Type B pancreatic cell (in vitro differentiated cells): ENCODE measurements at places on chromosomes 2 and 18. TPM values are rescaled to one million over a fixed set of nuclear protein-coding genes. Genes with fewer than 3 reads are reported as not detected.

GRCh38 chr2:23944527-23944926 is 4.3 kb downstream of the UBXN2A start:
- no peaks in the 10 kb centered on the region for H3K27me3 ChIP-seq
- DNase-seq, result no peak
- peak overlapping the region; percentile 23 for H3K4me3 ChIP-seq
- peaks cover 32% of the 10 kb centered on the region for H3K4me1 ChIP-seq
- H3K36me3 ChIP-seq, result peaks cover 24% of the 10 kb centered on the region
- peak overlapping the region; percentile 49 for H3K27ac ChIP-seq

GRCh38 chr2:21552981-21553380 is 429.2 kb downstream of the TDRD15 start:
- no peaks in the 10 kb centered on the region for H3K27me3 ChIP-seq
- H3K4me3 ChIP-seq, result no peak overlapping the region
- H3K4me1 ChIP-seq, result no peaks in the 10 kb centered on the region
- no peaks in the 10 kb centered on the region for H3K36me3 ChIP-seq
- no peak for DNase-seq
- H3K27ac ChIP-seq, result no peak overlapping the region

The STK39 gene
- 22.0 and 26.2 TPM in 2 replicates for total RNA-seq

GRCh38 chr2:151520976-151521375 is 111.3 kb downstream of the RIF1 start:
- H3K4me3 ChIP-seq, result no peak overlapping the region
- no peaks in the 10 kb centered on the region for H3K4me1 ChIP-seq
- DNase-seq, result no peak
- no peak overlapping the region for H3K27ac ChIP-seq
- no peaks in the 10 kb centered on the region for H3K27me3 ChIP-seq

DNA sequence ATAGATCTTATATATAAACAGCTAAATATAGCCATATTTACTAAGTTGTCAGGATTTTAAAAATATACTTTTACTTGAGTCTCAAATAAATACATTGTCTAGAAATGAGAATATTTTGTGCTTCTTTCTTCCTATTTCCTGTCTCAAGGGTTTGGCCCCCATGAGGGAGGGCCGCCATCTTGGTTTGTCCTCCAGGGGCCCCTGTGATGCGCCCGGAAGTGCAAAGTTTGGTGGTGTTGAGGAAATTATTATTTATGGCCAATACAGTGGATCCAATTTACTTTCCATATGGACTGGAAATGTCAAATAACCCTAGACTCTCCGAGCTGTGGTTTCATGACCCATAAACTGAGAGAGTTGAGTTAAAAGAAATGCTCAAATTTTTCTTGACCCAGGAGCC is 104.7 kb upstream of the OTOS start:
- no peaks in the 10 kb centered on the region for H3K36me3 ChIP-seq
- no peak overlapping the region for H3K27ac ChIP-seq
- DNase-seq, result no peak

The CHST9 gene
- total RNA-seq, result 8.0 and 9.9 TPM in 2 replicates

GRCh38 chr2:209556354-209556961 is 132.6 kb downstream of the MAP2 start:
- H3K4me1 ChIP-seq, result no peaks in the 10 kb centered on the region
- H3K27me3 ChIP-seq, result no peaks in the 10 kb centered on the region
- no peaks in the 10 kb centered on the region for H3K36me3 ChIP-seq
- no peak for DNase-seq

GRCh38 chr2:108968619-108969018 is 20.4 kb downstream of the EDAR start:
- no peak overlapping the region for H3K4me3 ChIP-seq
- DNase-seq, result no peak
- no peaks in the 10 kb centered on the region for H3K27me3 ChIP-seq

DNA sequence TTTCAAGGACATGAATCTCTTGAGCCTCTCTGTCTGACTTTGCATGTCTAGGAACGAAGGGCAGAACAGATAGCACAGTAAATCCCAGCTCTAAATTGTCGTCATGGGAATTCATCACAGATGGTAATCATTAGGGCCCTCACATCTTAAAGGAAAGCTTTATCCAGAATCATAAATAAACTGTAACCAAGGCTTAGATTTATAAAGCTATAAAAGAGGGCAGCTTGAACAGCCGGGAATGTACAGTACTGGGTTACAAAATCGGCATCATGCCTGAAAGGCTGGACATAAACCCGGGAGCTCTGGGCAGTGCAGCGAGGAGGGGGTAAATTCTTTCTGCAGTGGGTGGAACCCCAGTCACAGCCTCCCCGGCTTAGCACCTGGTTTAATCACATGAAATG is 144.4 kb downstream of the GFPT1 start:
- no peaks in the 10 kb centered on the region for H3K27me3 ChIP-seq
- H3K27ac ChIP-seq, result peak overlapping the region; percentile 13
- peaks cover 40% of the 10 kb centered on the region for H3K36me3 ChIP-seq
- no peak for DNase-seq

The CPO gene
- 0.24 and 0.51 TPM in 2 replicates for total RNA-seq

DNA sequence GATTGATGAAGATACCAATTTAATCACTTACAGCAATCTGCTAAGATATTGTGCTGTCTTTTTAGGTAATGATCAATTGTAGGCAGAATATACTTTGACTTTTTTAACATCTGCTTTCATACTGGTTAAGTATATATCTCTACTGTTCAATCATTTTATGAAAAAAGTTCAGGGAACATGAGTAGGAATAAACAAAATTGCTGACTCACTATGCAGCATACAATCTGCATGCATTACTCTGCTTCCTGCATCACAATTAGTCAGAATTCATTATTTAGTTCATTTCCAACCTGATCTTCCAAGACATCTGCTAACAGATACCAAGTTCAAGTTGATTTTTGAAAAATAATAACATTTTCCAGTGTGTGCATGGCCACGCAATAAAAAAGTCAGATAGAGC is 1430.4 kb upstream of the LRRTM1 start:
- no peak overlapping the region for H3K4me3 ChIP-seq
- no peak for DNase-seq
- no peaks in the 10 kb centered on the region for H3K36me3 ChIP-seq

The FBXO48 gene
- total RNA-seq, result 1.00 and 2.0 TPM in 2 replicates

DNA sequence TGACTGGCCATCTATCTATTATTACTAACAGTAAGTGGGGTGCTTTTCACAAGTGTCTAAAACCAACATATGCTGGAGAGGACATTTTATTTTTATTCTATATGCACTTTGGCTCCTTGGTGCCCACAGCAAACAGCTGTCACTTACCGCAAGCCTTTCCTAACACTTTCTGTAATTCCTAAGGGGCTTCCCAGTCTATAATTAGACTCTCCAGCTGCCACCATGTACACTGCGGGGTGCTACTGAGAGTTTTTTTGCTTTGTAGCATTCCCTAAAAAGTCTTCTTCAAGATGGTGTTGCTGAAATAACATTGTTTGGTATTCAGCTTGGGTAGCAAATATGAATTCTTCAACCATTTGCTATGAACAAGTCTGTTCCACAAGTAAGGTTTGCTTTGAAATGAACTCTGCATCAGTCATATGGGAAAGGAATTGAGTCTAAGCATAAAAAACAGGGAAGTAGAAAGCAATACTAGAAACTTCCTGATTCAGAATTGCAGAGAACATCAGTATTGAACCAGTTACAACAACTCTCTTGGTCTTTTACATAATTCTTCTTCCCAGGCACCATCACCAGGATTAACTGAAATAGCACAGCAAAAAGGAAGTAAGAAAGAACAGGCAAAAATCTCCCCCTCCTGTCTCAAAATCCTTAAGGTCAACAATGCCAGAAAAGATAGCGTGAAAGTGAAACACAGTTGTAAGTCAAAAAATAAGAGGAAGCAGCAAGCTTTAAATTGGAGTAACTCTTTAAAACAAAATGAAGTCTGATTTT is 28.6 kb downstream of the EPB41L3 start:
- H3K27me3 ChIP-seq, result no peaks in the 10 kb centered on the region
- no peak overlapping the region for H3K4me3 ChIP-seq
- DNase-seq, result no peak
- H3K36me3 ChIP-seq, result no peaks in the 10 kb centered on the region
- no peak overlapping the region for H3K27ac ChIP-seq
- peaks cover 49% of the 10 kb centered on the region for H3K4me1 ChIP-seq

- H3K36me3 ChIP-seq, result no peaks in the 10 kb centered on the region
- DNase-seq, result no peak
- H3K4me3 ChIP-seq, result no peak overlapping the region
- no peak overlapping the region for H3K27ac ChIP-seq
Measured at GRCh38 chr2:181123798-181124231, 143.4 kb downstream of the UBE2E3 start.

- H3K4me3 ChIP-seq, result no peak overlapping the region
- peaks cover 9% of the 10 kb centered on the region for H3K4me1 ChIP-seq
- no peaks in the 10 kb centered on the region for H3K27me3 ChIP-seq
- no peak overlapping the region for H3K27ac ChIP-seq
Measured at GRCh38 chr18:70429847-70430500, 141.1 kb downstream of the SOCS6 start.

DNA sequence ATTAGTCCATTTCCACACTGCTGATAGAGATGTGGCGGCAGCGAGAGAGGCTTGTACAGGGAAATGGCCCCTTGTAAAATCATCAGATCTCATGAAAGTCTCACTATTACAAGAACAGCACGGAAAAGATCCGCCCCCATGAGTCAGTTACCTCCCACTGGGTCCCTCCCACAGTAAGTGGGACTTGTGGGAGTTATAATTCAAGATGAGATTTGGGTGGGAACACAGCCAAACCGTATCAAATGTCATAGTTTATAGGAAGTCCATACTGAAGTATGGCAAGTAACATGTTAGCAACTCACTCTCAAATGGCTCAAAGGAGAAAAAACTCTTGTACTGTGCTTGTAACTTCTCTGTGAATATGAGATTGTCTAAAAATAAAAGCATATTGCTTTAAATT is 56.1 kb downstream of the FARP2 start:
- H3K4me3 ChIP-seq, result no peak overlapping the region
- peaks cover 19% of the 10 kb centered on the region for H3K4me1 ChIP-seq
- H3K27me3 ChIP-seq, result no peaks in the 10 kb centered on the region
- H3K27ac ChIP-seq, result no peak overlapping the region

DNA sequence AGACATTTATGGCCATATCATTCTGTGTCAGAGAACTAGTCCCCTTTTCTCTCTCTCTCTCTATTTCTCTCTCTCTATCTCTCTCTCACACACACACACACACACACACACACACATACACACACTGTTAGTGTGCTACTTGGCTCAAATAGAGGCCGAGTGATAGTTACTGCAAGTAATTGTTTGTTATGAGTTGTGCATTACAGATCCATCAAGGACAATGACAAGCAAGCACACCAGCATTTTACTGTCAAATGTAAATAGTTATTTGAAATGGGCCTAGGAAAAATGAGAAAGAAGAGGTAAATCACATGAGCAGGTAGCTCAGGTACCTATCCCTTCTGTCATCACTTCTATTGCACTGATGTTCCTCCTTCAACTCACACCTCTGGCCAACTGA is 122.4 kb upstream of the CDH7 start:
- H3K27ac ChIP-seq, result no peak overlapping the region
- H3K4me3 ChIP-seq, result no peak overlapping the region
- no peaks in the 10 kb centered on the region for H3K27me3 ChIP-seq
- H3K4me1 ChIP-seq, result no peaks in the 10 kb centered on the region

GRCh38 chr2:211598238-211598637 is 940.4 kb downstream of the ERBB4 start:
- no peaks in the 10 kb centered on the region for H3K27me3 ChIP-seq
- H3K4me1 ChIP-seq, result peaks cover 5% of the 10 kb centered on the region
- no peaks in the 10 kb centered on the region for H3K36me3 ChIP-seq

The FKBP7 gene
- total RNA-seq, result 7.2 and 34.1 TPM in 2 replicates

DNA sequence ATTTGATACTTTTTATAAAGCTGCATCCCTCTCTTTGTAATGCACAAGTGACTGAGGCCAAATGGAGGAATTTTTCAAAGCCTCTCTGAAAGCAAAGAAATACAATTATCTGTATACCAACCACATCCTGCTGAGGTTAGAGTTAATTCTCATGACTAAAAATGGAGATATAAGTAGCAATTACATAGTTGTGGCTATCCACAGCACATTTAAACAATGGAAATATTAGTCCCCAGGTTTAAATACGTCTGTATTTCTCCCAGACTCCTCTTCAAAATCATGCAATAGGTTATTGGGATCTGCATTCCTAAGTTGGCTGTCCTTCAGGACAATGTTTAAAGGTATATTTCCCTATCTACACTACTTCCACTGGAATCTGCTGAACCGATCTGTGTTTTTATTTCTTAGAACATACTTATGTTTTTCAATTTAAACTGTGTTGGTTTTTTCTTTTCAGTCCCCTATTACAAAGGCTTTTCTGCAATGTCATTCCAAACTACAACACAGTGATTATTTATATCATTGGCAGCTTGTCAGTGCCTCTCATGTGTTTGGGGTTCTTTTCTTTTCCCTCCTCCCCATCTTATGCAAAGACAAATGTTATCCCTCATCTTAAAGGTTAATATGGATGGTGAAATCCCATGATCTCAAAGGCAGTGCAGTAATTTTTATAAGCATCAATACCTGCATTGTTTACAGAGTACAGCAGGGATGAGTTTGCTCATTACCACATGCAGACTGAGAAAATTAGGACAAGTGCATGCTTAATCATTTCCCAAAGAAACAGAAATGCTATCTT is 134.8 kb upstream of the FSHR start:
- H3K27ac ChIP-seq, result no peak overlapping the region
- DNase-seq, result no peak
- H3K36me3 ChIP-seq, result no peaks in the 10 kb centered on the region

DNA sequence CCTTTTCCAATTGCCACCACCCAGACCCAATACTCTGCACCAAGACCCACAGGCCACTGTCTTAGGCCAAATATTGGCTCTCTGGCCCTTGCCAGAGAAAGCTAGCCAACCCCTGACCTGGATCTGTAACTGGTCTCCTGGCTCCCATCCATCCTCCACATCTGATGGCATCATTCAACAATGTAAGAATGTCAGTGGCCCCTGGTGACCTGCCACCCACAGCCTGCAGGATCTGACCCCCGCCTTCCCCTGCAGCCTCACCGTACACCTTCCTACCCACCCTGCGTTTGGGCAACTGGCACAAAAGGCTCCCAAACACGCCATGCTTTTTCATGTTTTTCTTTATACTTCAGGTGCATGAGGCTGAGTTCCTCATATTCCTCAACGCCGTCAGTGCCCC is 60.0 kb upstream of the ASAP2 start:
- no peak overlapping the region for H3K4me3 ChIP-seq
- peaks cover 1% of the 10 kb centered on the region for H3K27me3 ChIP-seq
- H3K36me3 ChIP-seq, result no peaks in the 10 kb centered on the region
- no peak overlapping the region for H3K27ac ChIP-seq
- H3K4me1 ChIP-seq, result peaks cover 15% of the 10 kb centered on the region

DNA sequence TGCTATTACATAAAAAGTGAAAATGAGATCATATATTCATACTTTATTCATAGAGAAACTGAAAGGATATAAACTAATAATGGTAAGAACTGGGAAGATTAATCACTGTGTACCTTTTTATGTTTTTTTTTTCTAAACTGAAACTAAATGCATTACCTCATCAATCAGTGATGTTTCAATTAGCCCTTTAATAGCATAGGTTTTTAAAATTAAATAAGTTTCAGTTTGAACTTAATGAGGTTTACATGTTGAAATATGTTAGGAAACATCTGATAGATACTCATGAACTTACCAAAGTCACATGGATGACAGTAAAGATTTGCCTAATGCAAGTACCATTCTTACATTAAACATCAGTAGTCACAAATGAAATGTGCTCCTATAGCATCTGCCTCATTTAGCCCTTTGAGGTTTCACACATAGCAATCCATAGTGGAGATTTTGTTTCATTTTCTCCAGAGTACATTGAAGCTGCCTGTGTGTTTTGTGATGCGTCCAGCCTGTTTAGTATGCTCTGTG is 8.9 kb downstream of the MAPRE2 start:
- no peak overlapping the region for H3K4me3 ChIP-seq
- DNase-seq, result no peak
- H3K4me1 ChIP-seq, result peaks cover 34% of the 10 kb centered on the region
